Hindlimb muscle (tissue), 1 donor: ENCODE measurements at places on chromosomes 5 and 9. TPM values are rescaled to one million over a fixed set of nuclear protein-coding genes. Genes with fewer than 3 reads are reported as not detected.

The PCDHGC5 gene
- polyA plus RNA-seq, result 1.1 TPM

The MEF2C gene
- polyA plus RNA-seq, result 1,127 TPM

The HAPLN1 gene
- polyA plus RNA-seq, result 0.41 TPM

The PCDHA12 gene
- polyA plus RNA-seq, result 0.06 TPM

The CATSPER3 gene
- 0.93 TPM for polyA plus RNA-seq

The CTXN3 gene
- polyA plus RNA-seq, result 1.2 TPM

The NR5A1 gene
- not detected for polyA plus RNA-seq

DNA sequence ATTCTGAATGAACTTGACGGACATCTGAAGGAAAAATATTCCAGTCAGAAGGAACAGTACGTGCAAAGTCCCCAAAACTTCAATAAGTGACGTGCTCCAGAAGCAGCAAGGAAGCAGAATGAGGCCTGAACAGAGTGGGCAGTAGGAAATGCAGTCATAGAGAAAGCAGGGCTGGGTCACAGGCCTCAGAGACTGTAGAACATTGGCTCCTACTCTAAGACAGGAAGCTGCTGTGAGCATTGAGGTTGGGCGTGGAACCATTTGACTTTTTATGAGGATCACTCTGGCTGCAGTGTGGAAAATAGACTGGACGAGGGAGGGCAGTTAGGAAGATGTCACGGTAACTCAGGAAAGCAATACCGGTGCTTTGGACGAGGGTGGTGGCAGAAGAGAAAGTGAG lies 64.0 kb downstream of the DOCK8 start:
- DNase-seq, result no peak

GRCh38 chr9:74122661-74123060 lies 374.5 kb upstream of the RORB start:
- DNase-seq, result no peak

GRCh38 chr9:96418920-96419690 lies 935 bp upstream of the ZNF367 start:
- no peak for DNase-seq

DNA sequence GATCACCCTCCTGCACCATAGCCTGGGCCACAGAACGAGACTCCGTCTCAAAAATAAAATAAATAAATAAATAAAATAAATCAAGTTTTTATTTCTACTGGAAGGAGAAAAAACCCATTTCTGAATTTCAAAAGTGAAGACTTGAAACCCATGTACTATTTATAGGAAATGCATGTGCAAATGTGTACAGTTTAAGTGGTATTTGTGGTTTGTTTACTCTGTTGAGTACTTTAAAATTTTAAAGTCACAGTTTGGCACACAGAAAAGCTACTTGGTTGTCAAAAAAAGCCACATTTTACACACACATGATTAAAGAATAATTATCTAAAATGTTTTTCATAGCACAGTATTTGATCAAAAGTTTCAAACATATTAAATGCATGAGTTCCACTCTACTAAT lies 43.6 kb downstream of the NR3C1 start:
- DNase-seq, result no peak

DNA sequence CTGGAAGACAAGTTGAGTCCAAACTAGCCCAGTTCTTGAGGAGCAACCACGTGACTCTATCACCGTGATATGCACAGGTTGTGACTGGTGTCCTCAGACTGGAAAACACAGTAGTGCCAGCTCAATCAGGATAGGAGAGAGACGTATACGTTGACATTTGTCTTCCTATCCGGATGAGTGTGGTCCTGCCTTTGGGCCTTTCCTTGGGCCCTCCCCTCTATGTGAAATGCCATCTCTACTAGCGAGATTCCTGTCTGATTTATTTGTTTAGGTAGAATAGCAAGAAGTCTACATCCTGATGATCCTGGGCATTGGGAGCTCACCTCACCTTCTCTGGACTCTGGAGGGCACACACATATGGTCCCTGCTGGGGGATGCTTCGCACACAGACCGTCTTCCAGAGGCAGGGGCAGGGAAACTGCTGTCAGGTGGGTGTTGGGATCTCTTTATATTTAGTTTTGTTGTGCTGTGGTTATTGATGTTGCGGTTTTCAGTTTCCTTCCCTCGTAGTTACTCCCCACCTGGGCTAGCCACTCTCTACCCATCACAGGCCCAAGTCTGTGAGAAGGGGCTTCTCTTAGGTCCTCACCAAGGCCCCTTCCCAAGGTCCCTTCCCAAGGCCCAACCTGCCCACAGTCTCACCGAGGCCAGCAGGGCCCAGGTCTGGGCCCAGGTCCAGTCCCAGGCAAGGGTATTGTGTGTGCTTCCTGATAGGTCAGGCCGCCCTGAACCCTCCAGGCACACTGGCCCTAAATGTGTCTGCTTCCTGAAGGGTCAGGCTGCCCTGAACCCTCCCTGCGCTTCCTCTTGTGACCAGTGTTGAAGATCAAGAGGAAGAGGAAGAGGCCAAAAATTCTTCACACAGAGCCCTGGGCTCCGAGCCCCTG lies 19.0 kb upstream of the SPINK4 start:
- DNase-seq, result no peak

DNA sequence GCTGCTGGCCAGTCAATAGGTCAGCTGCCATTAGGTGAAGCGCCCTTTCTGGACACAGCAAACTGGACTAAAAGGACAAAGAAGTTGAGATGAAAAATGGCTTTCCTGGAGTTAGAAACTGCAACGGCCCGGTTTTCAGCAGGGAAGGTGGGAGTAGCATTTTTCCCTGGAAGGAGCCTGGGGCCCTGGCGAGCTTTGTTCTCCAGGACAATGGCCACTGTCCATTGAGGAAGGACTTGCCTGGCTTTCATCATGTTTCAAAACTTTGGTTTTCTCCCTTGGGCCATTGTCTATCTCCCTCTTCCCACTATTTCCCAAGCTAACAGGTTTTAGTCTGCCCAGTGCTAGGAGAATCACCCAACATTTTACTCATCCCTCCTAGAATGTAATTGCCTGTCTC lies 56.2 kb downstream of the MOCS2 start:
- DNase-seq, result no peak

DNA sequence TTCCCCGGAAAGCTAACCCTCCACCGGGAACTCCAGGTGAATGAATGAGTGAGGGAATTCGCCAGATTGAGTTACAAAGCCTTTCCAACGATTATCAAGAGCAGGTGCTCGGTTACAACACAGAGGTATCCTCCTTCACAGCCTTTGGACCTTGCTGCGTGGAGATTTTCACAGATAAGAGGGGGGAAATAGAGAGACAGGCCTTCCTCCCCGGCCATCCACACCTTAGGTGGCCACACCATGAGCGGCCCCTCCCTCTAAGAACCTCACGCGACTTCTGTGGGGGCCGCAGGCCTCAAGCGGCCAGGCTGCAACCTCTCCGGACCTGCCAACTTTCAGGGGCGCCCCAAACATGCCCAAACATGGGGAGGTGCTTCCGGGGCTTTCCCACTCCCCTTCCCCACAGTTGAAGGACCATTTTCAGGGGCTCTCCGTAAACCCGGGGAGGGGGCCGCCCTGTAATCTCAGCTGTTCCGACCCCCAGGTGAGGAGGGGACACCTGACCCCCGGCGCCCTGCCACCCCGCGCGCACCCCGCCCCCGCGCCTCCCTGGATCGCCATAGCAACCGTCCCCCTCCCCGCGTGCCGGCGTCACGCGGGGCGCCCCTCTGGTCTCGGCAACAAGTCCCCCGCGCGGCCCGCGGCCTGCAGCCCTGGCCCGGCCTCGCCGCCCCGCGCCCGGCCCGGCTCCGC lies 603 bp downstream of the DENND1A start:
- DNase-seq, result no peak

GRCh38 chr5:141668601-141669265 lies 13.3 kb downstream of the ARAP3 start:
- DNase-seq, result no peak

DNA sequence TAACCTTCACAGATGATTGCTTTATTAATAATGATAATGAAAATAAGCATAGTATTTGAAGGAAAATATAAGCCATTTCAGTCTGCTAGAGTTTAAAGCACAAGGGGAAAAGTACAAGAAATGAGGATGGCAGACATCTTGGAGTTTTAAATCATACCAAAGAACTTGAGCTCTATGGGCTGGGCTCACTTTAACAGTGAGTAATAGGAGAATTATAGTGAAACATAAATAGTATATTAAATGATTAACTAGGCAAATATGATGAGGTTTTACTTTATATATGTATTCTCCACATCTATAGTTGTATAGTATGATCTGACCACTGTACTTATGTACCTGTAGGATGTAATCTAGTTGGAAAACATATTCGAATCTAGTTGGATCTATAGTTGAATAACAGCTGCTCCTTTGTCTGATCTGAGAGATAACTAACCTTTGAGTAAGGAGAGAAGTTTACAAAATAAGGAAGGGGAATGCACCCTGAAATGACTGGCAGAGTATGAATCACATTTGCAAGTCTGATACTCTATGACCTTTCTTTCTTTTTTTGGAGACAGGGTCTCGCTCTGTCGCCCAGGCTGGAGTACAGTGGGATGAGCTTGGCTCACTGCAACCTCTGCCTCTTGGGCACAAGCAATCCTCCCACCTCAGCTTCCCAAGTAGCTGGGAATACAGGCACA lies 17.6 kb downstream of the MEGF9 start:
- no peak for DNase-seq

DNA sequence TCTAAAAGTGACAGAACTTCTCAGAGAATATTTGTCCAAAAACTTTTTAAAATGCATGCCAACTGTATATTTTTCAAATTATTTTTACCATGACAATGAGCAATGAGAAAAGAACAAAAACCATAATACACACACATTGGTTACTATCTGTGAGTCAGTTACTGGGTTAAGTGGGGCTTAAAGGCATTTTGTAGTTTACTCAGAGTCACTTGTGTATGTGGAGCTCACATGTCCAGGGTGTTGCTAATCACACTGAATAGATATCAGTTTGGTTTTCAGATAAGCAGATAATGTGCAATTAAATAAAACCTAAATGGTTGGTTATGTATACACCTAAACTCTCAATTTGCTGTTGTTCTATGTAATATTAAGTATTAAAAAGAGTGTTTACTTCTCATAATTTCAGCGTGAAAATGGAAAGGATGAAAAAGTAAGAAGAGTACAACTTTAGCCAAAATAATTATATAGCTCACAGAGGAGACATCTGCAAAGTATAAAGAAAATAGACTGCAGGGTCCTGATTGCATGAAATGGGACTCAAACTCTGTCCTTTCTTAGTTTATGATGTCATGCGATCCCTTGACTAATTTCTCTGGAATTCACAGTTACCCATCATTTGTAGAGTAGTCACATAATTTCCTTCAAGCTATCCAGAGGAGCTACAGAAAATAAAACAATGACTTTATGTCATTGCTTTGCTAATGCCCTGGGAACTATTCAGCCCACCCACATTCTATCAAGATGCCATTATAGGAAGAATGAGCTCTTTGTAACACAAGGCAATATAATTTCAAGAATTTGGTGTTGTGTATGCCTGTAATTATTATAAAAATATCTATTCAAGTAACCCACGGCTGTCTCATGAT lies 388.0 kb upstream of the ZNF608 start:
- no peak for DNase-seq

- no peak for DNase-seq
Measured at GRCh38 chr5:44506561-44506960, 117.3 kb upstream of the FGF10 start.

GRCh38 chr5:133257977-133258376 lies 206.2 kb downstream of the HSPA4 start:
- no peak for DNase-seq

GRCh38 chr5:88830567-88830966 lies 52.4 kb downstream of the MEF2C start:
- DNase-seq, result no peak

- DNase-seq, result no peak
Measured at GRCh38 chr5:173907686-173908371, 19.7 kb downstream of the CPEB4 start.

DNA sequence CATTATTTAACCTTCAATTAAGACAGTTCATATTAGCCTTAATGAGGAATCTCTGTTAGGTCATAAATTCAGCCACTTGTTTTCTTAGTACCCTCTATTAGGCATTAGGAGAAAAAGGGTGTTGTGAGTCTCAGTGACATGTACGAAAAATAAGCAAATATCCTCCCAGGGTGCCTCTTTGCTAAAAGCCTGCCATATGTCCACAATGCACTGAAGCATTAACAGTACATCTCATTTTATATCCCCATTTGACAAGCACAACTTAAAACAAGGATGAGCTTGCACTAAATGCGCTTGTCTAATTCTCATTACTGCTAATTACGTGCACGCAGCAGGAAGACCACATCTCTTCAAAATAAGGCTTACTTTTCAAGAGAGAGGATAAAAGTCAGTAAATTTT lies 48.4 kb upstream of the SRFBP1 start:
- DNase-seq, result no peak

DNA sequence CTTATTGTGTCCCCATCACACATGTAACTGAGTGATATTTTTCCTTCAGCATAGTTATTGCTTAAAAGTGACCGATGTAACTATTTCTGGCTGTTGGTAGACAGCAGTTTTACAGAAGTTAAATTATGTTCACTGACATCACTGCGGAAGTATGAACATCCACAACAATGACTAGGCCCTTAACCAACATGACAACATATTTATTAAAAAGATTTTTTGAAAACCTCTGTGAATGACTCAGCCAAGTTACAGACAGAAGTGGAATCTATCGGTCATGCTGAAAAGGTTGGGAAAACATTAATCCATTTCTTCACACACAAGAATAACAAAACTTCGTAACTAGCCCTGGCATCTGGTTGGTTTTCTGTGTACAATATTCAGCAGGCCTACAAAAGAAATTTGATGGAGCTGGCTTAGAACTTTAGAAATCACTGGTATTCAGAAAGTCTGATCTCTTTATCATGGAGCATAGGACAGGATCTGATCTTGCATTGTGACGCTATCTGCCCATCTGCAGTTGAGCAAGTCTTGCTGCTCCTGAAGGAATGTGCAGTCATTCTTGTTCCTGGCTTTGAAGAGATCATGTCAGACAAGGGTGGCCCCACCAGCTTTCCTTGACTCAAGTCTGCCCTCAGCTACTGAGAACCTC lies 6.5 kb downstream of the GLIS3 start:
- DNase-seq, result no peak

- DNase-seq, result no peak
Measured at GRCh38 chr9:25994605-25995004, 316.4 kb upstream of the TUSC1 start.

GRCh38 chr9:130755377-130756007 lies 61.9 kb downstream of the EXOSC2 start:
- no peak for DNase-seq

DNA sequence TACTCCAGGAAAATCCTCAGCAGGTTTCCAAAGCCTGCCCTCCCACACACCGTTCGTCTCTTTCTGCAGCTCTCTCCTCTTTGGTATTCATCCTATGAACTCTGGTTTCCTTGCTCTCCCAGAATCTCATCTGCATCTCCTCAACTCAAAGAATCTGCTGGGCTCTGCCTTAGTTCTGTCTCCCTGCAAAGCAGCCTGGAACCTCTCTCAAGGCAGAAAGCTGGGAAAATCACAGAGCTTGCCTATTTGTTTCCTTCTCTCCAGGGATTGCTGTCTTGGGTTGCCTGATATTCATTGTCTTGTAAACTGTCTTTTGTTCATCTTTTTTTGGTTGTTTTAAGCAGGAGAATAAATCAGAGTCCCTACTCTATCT lies 5.3 kb upstream of the ERAP2 start:
- no peak for DNase-seq

DNA sequence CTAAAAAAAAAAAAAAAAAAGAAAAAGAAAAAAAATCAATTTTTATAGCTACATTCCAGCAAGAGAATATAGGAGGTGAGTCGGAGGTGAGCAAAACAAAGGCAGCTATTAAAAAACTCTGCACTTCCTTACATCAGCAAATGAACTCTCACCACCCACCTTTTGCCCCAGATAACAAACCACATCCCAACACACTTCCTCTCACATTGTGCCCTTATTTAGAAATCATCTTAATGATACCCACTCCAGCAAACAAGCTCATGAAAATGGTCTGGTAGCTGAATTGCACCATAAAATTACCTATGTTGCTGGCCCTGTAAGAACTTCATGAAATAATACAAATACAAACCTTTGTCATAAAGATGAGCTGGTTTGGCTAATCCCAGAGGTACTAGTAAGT lies 82.9 kb downstream of the CEMIP2 start:
- DNase-seq, result no peak
